H7 (cell line): ENCODE measurements at places on chromosomes 12 and 14.
A peak's percentile ranks its signal among the peaks of the same experiment; 100 is the strongest.

DNA sequence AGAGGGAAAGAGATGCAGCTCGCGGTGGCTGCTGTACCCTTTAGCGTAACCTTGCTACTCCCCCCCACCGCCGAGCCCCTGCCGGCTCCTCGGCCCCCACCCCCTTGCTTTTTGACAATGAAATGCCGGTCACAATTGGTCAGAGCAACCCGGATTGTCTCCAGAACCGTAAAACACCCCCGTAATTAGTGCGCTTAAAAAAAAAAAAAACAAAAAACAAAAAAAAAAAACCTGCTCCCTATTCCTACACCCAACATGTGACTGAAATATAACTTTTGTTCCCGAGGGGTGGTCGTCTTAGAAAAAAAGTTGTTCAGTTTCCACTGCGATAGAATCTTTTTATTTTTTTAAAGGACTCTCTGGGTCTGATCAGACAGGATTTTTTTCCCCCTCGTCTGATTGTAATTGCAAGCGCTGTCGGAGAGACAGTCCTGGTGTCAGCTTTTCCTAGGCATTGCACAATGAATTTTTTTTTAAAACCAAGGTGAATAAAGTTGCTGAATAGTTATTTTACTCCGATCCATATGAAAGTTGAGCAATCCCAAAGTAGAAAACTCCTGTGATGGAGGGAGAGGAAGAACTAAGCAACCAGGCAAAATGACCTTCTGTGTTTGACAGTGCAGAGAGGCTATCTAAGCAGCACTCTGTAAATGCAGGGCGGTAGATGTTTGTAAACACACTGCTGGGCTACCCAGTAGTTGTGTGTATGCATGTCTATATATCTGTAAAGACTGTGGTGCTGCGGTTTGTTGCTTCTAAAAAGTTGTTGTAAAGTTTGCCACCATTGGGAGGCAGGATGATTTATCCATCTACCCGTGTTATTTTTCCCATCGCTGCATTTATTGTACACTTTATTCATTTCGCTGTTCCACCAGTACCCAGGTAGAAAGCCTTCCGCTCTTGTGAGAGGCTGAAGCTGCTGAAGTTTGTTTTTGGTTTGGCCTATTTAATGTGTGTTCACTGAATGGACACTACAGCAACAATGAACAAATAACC lies 1.1 kb downstream of the ETV6 start:
- DNase-seq: no peak

GRCh38 chr12:112549031-112549430 lies 130.3 kb downstream of the PTPN11 start:
- no peak for DNase-seq

DNA sequence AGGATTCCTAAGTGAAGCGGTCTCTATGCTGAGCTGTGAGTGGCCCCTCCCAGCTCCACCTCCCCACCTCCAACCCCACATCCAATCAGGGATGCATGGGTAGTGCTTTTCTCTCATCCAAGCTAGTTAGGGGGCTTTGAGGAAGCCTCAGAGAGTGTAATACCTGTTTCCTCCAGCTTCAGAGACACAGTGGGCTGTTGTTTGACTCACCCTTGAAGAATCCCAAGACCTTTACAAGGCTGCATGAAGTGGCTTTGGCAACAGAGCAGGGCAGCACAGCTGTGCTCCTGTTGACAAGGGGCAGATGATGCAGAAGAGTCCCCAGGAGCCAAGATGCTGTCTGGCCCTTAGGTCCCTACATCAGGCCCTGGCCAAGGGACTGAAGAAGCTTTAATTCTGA lies 27.1 kb upstream of the CLMN start:
- peak; percentile 62 for DNase-seq

DNA sequence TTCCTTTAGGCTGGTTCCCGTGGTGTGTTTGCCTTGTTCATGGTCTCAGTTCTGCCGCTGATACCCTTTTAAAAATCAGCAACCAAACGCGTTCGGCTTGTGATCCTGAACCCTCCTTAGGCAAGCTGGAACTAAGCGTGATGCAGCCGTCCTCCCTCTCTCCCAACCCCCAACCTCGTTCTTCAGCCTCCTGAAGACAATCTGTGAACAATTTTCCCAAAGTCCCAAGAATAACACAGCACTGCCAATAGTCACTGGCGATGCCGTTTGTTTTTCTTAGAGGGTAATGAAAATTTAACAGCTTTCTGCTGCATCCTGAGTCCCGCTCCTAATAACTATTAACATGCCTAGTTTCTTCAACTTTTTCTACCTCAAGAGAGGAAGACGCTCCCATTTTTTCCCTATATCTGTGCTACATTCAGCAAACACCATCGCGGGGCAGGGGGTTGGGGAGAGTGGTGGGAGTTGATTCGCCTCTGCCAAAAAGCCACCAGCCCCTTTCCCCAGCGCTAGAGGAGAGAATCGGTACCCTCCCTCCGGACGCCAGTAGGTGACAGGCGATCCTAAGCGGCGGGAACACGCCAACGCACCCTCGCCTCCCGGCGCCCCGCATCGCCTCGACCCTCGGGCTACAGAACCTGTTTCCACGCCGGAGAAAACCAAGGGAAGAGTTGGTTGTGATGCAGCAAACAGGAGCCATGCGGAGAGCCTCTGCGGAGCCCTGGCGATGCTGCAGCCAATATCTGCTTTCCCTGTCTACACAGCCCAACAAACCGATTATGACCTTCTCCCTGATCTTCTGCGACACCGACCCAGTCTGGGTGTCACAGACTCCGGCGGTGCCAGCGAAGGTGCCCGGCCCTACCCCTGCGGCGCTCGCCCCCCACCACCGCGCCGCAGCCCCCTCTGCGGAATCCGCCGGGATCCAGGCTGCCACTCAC lies 752 bp downstream of the PRICKLE1 start:
- peak; percentile 78 for DNase-seq

GRCh38 chr14:91292491-91292890 lies 48.0 kb upstream of the GPR68 start:
- no peak for DNase-seq

DNA sequence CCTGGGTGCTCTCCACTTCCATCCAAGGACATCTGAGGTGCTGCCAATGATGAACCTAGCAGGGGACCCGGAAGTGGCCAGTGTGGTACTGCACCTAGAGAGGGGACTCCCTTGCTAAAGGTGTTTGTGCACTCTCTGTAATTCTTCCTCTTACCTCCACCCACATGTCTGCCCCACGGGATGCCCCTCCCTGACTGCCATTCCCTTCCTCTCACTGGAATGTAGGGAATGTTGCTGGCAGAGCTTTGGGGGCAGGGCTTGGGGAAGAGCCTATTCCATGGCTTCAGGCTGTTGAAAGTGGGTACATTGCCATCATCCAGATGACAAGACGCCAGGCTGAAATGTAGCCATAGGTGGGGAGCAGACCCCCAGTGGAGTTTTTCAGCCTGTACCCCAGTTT lies 153.2 kb downstream of the SMOC1 start:
- DNase-seq: peak; percentile 62

- peak; percentile 25 for DNase-seq
These were observed 131.8 kb upstream of the EEA1 start for GRCh38 chr12:93060666-93061472.

DNA sequence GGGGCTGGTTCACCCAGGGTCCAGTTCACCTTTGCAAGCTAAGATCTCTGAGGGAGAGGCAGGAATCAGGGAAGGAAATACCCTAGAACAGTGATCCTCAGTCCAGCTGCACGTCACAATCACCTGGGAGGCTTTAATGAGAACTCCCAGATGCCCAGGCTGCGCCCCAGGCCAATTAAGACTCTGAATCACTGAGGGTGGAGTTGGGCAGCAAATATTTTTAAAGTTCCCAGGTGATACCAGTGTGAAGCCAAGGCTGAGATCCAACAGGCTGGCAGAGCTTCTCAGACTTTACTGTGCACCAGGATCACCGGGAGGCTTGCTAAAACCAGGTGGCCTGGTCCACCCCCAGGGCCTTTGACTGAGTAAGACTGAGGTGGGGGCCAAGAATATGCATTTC lies 23.8 kb downstream of the MYL2 start:
- no peak for DNase-seq

- no peak for DNase-seq
These were observed 22.0 kb downstream of the POLE start for GRCh38 chr12:132665149-132665491.

DNA sequence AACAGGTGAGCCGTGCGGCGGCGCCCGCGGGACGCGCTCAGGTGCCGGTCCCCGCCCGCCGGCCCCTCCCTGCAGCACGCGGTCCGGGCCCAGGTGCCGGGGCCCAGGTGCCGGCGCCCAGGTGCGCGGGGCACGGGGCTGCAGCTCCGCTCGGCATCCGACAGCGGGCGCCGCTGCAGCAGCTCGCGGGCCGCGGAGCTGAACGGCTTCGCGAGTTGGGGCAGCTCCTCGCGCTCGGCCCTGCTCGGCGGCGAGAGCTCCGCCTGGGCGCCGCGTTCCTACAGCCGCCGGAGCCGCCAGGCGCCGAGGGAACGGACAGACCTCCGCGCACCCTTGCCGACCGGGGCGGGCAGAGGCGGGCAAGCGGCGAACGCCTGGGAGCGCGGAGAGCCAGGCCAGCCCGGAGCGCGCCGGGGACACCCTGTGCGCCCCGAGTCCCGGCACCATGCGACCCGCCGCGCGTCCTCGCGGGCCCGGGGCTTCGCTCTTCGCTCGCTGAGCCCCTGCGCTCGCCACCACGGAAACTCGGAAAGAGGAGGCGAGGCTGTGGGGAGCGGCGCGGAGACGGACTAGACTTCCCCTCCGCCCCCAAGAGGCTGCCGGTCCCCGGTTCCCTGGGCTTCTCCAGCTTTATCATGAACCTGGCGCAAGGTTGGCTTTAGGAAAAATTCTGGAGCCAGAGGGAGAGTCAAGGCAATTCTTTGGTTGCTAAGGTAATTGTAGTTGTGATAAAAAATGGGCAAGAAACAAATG lies at the start of gene RGS6:
TSS of gene RGS6 (plus strand) at position 201 of the 753 bp plus-strand sequence.
- peak; percentile 93 for DNase-seq

DNA sequence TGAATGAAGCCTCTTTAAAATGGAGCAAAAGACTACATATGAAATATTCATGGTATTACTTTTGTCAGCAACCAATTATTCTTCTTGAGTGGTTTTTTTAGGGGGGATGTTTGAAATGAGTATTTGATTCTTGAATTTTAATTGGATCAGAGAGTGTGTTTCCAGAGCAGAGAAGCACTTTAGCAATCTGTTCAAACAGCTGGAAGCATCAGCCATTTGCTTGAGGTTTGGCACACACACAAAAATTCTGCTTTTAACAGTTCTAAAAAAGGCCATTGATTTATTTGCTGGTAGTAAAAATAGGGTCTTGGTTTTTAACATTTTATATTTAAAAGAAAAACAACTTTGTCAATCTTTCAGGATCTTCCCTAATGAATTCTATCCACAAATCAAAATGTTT lies 292.7 kb downstream of the LRFN5 start:
- DNase-seq: no peak

GRCh38 chr12:68239309-68239982 lies 13.8 kb upstream of the IL26 start:
- DNase-seq: no peak

DNA sequence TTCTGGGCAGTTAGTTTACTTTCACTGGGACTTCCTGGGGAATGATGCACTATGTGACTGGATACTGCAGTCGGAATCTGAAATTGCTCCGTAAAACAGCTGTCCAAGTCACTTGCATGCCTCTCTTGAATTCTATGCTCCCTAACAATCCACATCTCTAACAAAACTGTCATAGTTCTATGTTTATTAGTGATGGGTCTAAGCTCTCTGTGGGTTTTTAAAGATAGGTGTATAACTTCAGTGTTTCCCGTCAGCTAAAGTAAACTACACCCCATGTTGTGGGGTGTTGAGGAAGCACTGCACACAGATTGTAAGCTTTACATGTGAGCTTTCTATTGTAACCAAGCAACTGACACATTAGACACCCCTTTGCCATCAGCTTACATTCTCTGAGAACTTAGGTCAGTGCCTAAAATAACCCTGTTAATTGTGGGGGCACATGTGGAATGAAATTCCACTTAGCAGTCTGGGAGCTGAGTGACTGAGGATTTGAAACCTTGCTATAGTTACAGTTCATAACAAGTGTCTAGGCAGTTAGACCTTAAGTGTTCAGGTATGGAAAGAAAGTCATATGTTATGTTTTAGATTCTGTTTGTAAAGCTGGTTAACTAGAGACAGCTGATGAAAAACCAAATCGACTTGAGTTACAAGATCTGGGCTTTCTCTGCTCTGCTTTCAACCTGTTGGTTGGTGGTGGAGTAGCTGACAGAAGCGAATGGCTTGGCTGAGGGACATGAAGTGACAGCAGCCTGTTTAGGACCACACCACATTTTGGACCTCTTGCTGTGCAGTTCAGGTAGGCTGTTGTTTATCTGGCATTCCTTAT lies 165.7 kb downstream of the AKAP6 start:
- DNase-seq: no peak

DNA sequence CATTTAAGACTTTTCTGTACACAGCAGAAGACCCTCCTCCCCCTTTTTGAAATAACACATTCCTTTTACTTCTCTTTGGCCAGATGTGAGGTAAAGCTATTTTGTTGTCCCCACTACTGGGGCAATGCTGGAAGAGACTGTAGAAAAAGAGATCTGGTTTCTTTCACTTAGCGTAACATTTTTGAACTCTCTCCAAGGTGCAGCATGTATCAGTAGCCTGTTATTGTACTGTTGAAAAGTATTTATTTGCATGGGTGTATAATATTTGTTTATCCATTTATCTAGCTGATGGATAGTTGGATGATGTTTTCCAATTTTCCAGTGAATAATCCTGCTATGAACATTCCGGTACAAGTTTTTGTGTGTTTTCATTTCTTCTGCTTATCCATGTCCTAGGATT lies 335.2 kb downstream of the SOX5 start:
- no peak for DNase-seq

DNA sequence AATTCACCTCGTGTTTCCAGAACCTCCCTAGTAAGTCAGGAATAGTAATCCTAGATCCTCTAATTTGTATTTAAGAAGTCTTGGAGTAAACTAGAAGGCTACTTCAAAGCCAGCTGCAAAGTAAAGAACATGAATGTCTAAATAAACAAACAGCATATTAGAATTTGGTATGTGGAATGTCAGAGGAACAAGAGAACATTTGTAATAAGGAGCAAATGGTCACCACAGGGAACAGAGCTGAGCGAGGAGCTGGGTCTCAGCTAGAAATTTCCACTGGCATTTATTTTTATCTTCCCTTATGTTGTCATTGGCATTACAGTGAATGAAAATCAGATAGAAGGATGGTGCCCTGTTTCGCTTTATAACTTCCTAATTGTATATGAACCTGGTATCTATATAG lies 50.2 kb downstream of the FRMD6 start:
- DNase-seq: no peak
